ENCODE measurements at places on chromosomes 4 and X.
A peak's percentile ranks its signal among the peaks of the same experiment; 100 is the strongest.

- DNase-seq, result peak; percentile 38
These were observed 159.6 kb downstream of the TET2 start for GRCh38 chr4:105306158-105306781.

DNA sequence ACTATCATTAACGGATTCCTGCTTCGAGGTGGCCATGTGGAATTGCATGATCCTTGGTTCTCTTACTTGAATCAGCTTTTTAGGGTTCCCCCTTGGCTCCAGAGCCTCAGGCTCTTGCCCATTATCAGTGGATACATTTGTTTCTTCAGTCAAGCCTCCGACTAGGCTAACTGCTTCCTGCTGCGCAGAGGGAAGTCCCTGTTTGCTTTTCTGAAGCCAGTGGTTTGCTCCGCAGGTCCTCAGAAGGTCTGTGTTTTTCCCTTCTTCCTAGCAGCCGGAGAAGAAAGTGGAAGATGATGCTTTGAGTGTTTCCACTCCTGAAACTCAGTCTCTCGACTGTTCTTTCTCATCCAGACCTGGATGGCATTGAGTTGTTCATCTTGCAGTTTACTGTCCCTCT, 20.6 kb downstream of the SRD5A3 start:
- no peak for DNase-seq

- no peak for DNase-seq
These were observed 377.3 kb downstream of the ARAP2 start for GRCh38 chr4:35867057-35867456.

- no peak for DNase-seq
These were observed 4.8 kb upstream of the STATH start for GRCh38 chr4:69991016-69991415.

DNA sequence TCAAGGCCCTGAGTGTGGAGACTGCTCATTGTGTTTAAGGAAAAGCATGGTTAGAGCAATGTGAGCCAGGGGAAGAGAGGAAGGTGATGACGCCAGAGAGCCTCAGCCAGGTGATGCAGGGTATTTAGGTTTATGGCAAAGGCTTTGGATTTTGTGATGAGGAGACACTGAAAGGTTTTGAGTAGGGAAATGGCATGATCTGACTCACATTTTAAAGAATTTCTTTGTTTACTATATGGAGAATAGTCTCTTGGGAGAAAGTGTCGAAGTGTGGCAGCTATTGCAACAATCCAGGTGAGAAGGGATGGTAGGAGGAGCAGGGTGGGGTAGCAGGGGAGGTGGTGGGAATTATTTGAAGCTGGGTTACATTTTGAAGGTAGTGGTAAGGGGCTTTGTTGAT, 293.4 kb upstream of the IGFBP7 start:
- DNase-seq, result no peak

- no peak for DNase-seq
These were observed 207.0 kb downstream of the LDB2 start for GRCh38 chr4:16691450-16691849.
